ENCODE measurements at places on chromosomes 11 and 22.

- no peak for DNase-seq
Observed at GRCh38 chr11:64598106-64598796, 7.2 kb downstream of the SLC22A12 start.

- DNase-seq, result peak; percentile 100
Observed at GRCh38 chr22:35629406-35630216, 12.5 kb upstream of the MB start.

- DNase-seq, result no peak
Observed at GRCh38 chr22:17963015-17963414, 61.3 kb downstream of the MICAL3 start.

DNA sequence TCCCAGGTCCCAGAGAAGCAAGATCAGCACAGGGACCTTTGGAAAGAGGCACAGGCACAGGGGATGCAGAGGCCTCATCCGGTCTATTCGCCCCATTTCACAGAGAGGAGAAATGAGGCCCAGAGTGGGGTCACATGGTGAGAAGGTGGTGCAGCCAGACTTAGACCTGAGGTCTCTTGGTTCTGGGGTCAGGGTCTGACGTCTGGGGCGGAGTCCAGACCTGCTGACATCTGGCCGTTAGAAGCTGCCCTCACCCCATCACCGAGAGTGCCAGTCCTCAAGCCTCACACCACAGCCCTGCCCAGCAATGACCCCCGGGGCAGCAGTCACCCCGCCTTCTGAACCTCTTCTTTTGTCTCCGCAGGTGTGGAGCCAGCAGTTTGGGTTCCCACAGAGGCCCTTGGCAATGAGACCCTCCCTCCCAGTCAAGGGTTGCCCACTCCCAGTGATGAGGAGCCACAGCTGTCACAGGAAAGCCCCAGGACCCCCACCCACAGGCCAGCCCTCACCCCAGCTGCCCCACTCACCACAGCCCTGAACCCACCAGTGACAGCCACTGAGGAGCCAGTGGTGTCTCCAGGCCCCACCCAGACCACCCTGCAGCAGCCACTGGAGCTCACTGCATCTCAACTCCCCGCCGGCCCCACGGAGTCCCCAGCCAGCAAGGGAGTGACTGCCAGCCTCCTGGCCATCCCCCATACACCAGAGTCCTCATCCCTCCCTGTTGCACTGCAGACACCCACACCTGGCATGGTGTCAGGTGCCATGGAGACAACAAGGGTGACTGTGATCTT lies 62.4 kb downstream of the OTOG start:
- no peak for DNase-seq

- no peak for DNase-seq
Observed at GRCh38 chr22:32018056-32018455, 25.0 kb upstream of the SLC5A1 start.

DNA sequence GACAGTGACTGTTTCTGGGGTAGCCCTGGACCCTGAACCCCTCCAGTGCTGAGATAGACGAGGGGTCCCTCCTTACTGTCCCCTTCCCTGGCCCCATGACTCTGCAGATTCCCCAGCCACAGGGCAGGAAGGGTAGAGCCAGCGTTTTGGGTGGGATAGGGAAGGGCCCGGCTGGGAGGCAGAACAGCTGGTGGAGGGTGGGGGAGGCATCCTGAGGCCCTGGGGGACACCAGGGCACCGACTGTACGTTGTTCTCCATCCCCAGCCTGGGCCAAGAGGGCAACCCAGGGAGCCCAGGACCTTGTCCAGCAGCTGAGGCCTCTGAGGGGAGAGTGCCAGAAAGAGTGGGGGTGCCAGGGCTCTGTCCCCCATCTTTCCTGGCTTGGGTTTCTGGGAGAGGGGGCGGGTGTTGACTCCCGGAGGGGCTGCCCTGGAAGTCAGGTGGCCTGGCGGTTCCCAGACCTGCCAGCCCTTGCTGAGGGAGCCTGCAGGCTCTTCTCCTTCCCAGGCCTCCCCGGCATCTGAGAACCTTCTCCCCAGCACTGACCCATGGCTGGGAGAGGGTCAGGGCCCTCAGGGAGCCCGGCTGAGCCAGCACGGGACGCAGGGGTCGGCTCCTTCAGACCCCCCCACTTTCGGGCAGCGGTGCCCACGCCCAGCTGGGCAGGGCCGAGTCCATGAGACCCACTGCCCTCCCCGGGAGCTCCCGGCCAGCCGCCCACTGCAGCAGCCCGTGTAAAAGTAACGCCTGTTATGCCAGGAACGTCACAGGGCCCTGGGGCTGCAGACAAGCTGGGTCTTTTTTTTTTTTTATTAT lies 30.3 kb downstream of the IGF2 start:
- no peak for DNase-seq

DNA sequence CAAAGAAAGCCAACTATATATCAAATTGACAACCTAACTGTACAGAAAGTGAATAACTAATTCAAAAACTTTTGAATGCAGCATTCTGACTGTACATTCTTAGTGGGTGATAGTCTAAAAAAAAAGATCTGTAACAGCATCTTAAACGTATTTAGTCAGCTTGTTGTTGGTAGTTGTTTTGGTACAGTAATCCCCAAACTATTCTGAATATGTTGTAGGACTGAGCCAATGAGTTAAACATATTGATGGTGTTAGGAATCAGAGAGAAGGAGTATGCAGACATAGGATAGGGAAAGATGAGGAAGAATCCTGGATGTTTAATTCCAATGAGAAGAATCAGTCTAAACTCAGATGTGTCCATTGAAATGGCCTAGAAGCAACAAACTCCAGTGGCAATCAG lies 41.9 kb upstream of the KIRREL3 start:
- peak; percentile 83 for DNase-seq

DNA sequence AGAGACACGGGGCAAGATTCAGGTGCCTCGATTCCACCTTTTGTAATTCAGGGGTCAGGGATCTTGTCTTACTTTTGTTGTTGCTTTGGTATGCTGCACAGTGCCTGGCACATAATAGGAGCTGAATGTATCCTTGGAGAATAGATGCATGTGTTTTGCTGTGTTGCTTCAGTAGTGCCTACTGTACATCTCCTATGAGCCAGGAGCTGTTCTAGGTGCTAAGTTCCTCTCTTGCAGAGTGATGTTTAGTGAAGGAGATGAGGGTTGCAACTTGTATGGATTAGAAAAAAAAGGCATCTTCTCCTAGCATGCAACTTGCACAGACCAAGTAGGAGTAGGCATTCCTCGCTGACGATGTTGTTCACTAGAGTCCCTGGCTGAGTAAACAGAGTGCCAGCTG lies 555.4 kb downstream of the NTM start:
- DNase-seq, result peak; percentile 19

DNA sequence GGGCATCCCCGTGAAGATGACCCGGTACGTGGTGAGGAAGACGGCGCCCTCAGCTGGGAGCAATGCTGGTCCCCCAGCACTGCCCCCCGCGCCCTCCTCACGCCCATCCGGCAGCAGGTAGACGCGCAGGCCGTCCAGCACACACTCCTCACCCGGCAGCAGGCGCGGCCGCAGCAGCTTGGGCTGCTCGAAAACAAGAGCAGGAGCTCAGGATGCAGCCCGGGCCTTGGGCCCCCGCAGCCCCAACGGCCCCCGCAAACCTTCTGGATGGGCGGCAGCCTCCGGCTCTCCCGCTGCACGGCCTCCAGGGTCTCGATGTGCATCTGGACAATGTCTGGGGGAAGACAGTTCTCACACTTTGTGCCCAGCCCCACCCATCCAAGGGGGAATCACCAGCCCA lies 13.3 kb downstream of the SBF1 start:
- DNase-seq, result no peak

GRCh38 chr11:130674686-130675308 lies 226.4 kb downstream of the ADAMTS15 start:
- DNase-seq, result peak; percentile 61

GRCh38 chr11:66189031-66189745 lies 79.3 kb upstream of the RAB1B start:
- DNase-seq, result no peak

DNA sequence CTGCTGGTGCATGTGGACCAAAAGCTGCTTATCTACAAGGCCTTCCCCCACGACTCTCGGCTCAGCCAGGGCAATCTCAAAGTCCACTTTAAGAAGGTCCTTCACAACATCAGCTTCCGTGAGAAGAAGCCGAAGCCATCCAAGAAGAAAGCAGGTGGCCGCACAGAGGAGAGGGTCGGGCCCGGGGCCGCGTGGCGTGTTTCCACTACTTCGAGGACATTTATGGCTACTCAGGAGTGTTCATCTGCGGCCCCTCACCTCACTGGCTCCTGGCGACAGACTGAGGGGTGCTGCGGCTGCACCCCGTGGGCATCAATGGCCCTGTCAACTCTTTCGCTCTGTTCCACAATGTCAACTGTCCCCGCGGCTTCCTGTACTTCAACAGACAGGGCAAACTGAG lies 16.2 kb upstream of the SLC5A4 start:
- no peak for DNase-seq

- DNase-seq, result no peak
Observed at GRCh38 chr11:119640541-119640940, 88.5 kb downstream of the NECTIN1 start.

DNA sequence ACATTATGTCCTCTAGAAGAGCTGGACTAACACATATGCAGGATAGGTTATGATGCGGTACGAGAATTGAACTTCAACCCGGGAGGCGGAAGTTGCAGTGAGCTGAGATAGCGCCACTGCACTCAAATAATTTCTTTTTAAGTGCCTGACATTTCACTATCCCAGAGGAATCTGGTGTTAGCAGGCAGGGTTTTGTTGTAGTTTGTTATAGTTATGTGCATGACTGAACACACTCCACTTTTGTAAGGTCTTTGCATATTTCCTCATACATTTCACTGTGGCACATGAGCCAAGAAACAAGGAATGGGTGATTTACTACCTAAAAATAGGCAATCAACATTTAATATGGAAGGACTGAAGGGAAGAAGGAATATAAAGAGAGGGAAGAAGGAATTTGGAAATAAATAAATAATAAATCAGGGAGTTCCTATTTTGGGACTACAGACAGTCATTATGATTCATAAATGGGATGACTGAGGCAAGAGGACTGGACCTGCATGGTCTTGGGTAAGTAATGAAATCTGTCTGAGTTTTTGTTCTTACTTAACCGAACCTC lies 8.7 kb upstream of the HIPK3 start:
- peak; percentile 87 for DNase-seq

DNA sequence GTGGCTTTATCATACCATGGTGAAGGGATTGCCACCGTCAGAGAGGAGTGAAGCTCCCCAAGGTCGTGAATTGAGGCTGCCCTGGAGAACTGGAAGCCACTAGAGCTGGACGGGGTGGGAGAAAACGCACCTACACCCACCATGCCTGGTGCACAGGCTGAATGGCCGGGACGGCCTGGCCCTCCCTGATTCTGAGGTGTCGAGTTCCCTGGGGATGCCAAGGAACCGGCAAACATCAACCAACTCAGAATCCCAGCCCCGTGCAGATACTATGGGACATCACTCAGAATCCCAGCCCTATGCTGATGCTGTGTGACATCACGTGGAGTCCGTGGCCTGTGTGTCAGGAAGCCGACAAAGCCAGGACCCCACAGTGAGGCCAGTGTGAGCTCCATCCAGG lies 650.0 kb downstream of the BRD1 start:
- no peak for DNase-seq

DNA sequence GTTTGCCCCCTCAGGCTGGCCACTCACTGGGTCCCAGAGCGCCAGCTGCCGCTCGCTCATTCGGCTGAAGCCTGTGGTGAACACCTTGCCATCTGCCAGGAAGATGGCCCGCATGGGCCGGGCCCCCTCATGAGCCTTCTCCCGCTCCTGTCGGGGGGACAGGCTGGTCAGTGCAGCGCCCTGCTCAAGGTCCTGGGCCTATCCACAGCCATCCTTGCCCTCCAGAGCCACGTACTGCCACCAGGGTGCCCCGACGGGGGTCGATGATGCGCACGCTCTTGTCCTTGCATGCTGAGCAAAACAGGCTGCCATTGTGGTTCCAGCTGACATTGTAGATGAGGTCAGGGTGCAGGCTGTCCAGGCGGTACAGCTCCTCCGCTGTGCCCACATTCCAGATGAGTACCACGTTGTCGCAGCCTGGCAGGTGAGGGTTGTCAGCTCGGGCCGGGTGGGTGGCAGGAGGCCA lies 2.1 kb downstream of the CORO1B start:
- no peak for DNase-seq

Data from EH (cell line).